ENCODE measurements at places on chromosomes 1 and 21.

- DNase-seq = no peak
Measured at GRCh38 chr1:182065126-182065845, 3.8 kb upstream of the ZNF648 start.

- no peak for DNase-seq
Measured at GRCh38 chr1:168088511-168089325, 48.0 kb downstream of the GPR161 start.

- DNase-seq = no peak
Measured at GRCh38 chr1:202165942-202166843, 5.8 kb upstream of the PTPN7 start.

- no peak for DNase-seq
Measured at GRCh38 chr1:172108161-172108893, 267.0 kb downstream of the DNM3 start.

DNA sequence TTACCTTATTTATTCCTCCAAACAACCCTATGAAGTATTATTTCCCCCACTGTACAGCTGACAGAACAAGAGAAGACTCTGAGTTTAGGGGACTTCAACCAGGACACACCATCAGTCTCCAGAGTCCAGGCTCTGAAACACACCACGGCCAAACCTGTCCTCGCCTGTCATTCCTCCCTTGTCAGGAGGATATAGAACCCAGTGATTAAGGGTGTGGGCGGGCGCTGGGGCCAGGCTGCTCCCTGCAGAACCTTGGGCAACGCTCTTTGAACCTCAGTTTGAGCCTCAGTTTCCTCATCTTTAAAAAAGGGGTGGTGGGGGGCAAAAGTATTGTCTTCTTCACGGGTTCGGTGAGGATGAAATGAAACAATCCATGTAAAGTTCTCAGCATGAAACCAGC lies 9.4 kb upstream of the CEP85 start:
- DNase-seq = no peak

- no peak for DNase-seq
Measured at GRCh38 chr1:174158767-174159251, 511 bp upstream of the RABGAP1L start.

DNA sequence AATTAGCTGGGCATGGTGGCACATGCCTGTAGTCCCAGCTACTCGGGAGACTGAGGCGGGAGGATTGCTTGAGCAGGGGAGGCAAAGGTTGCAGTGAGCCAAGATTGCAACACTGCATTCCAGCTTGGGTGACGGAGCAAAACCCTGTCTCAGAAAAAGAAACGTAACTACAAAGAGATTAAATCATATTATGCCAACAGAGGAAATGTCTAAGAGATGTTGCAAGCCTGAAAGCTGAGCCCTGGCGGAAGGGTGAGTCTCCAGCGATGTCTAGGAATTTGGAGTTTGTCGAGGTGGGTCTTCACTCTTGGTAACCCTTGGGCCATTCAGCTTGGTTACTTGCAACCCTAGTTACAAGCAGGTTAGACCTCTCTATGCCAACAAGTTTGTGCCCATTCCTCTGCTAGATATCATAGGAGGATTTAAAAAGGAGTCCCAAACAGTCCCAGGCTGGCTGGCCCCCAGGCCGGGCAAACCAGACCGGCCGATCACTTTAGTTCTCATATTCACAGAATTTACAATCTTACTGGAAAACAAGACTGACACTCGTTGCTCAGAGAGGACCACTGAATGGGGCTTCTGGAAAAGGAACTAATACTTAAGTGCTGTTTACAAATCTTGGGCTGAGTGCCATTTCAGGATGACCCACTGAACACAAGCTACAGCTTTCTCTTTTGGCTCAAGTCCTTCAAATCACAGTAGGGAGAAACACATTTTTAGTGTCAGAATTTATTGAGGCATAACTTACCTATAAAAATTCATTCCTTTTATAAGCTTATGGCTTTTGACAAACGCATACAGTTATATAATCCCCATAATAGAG lies 27.1 kb downstream of the SLC30A1 start:
- no peak for DNase-seq

DNA sequence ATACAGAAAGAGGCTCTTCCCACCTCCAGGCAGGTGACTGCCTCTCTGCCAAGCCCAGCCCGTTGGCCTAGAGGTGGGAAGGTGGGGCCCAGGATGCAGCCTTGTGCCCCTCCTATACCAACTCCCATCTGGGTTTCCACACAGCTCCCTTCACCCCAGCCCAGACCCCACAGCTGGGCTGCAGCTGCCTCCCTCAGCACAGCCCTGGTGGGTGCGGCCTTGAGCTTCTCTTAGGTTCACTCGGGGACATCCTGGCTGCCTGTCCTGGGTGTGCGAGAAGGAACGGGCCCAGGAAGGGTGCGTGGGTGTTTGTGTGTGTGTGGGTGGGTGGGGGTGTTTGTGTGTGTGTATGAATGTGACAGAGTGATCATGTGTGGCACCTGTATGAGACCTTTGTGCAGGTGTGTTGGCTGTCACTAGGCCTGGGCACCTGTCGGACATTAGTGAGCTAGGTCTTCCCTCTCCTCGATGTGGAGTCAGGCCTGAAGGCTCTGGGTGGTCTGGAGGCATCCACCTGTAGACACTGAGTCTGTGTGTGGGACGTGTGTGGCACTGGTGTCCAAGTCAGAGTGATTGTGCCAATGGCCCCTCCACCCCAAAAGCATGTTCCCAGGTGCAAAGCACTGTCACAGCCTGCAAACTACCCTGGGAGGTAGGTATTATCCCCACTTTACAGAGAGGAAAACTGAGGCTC lies 30.7 kb downstream of the FOXO6 start:
- DNase-seq = no peak

DNA sequence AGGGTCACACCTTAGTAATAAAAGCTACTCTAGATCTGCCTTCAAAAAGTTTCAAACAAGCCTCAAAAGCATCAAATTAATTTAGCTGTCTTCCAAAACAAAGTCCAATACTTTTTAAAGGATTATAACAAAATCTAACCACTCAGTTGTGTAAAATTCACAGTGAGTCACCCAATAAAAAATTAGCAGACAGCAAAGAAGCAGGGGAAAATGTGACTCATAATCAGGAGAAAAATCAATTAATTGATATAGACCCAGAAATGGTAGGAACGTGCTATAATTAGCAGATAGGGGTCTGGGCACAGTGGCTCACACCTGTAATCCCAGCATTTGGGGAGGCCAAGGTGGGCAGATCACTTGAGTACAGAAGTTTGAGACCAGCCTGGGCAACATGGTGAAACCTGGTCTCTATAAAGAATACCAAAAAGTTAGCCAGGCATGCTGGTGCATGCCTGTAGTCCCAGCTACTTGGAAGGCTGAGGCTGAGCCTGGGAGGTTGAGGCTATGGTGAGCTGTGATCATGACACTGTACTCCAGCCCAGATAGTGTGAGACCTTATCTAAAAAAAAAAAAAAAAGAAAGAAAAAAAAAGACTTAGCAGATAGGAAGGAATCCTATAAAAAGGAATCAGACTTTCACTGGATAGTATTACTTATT lies 8.1 kb upstream of the MYOG start:
- DNase-seq = no peak

DNA sequence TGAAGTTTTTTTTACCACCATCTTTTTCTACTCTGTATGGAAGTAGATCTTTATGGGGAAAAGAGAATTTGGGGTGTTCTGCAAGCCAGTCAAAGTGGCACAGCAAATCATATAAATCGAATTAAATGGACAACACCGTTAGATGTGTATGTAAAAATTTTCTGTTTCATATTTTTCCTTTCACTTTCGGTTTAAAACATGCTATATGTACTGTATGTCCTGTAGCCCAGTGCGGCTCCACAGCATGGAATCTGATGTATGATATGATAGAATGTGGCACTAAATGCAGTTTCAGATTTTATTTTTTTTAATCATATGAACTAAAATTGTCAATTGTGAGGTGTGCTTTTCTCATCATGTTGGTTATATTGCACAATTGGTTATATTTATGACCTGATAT lies 32.9 kb downstream of the RAB4A start:
- DNase-seq = no peak

GRCh38 chr1:107835151-107835670 lies 129.8 kb downstream of the VAV3 start:
- no peak for DNase-seq

DNA sequence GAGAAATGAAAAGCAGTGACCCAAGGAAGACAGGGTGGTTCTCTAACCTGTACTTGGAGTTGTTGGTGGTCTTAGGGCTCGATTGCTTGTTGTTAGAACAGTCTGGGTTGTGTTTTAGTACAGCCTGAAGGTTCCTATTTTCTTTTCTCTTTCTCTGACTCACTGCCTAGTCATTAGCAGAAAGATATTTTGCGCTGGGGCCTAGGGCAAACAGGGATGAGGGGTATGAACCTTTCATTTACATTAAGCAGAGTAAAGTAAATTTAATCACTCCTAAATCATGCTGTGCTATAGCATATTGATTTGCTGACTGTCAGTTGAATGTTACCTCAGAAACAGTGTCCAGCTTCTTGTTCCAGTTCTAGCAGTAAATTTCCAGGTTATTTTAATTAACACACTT lies 197.2 kb downstream of the RWDD3 start:
- no peak for DNase-seq

- DNase-seq = no peak
Measured at GRCh38 chr1:55898181-55898580, 681.2 kb downstream of the PLPP3 start.

DNA sequence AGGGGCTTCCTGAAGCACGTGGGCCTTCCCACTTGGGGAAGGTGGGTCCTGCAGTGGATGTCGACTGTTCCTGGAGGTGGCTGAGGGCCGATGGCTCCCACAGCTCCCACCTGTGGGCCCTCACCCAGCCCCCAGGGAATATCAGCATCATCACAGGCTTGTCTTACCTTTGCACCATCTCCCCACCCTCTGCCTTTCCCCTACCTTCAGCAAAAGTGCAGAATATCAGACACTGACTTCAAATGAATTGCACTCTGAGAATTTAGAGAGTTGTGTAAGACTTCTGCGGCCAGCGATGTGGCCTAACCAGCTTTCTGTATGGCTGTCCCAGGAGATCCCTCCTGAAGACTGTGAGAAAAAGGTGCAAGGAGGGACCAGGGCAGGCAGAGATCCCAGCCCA lies 105.4 kb downstream of the PRDM2 start:
- DNase-seq = no peak

DNA sequence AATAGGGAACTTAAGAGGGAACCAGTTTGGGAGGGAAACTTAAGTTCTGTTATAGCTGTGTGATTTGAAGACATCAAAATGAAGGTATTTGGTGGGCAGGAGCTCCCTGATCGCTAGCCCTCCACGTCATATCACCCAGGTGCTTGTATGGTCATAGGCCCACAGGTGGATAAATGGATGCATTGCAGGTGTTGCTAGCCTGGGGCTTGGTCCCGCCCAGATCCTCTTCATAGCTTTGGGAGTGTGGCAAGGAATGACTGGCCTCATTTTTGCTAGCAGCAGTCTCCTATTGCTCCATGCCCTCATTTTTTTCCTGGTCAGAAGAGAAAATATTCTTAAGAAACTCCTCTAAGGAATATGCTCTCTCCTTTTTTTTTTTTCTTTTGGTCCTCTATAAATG lies 11.3 kb downstream of the GNPAT start:
- no peak for DNase-seq

DNA sequence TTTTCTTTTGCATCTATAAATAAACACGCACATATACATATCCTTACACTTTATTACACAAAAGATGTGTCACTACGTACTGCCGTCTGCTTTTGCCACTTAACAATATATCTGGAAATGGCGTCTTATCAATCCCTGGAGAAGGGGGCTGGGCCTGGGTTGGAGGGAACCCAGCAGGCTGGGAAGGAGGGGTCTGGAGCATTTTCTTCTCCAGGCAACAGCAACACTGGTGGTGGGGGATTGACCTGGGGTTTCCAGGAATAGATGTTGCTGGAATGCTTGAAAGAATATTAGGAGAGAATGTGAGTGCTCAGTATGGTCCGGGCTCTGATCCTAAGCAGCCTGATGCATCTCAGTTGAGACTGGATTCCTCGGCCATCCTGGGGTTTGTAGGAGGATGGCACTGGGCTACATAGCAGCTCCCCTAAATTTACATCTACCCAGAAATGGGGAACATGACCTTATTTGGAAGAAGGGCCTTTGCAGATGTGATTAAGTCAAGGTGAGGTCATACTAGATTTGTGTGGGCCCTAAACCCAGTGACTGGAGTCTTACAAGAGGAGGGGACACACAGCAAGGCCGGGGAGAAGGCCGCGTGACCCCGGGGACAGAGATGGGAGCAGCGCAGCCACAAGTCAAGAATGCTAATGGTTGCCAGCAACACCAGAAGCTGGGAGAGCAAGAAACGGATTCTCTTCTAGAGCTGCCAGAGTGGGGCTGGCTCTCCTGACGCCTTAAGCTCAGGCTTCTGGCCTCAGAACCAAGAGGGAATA lies 98.6 kb downstream of the SIK1 start:
- DNase-seq = no peak

GRCh38 chr1:221912230-221912629 lies 170.3 kb upstream of the DUSP10 start:
- no peak for DNase-seq

DNA sequence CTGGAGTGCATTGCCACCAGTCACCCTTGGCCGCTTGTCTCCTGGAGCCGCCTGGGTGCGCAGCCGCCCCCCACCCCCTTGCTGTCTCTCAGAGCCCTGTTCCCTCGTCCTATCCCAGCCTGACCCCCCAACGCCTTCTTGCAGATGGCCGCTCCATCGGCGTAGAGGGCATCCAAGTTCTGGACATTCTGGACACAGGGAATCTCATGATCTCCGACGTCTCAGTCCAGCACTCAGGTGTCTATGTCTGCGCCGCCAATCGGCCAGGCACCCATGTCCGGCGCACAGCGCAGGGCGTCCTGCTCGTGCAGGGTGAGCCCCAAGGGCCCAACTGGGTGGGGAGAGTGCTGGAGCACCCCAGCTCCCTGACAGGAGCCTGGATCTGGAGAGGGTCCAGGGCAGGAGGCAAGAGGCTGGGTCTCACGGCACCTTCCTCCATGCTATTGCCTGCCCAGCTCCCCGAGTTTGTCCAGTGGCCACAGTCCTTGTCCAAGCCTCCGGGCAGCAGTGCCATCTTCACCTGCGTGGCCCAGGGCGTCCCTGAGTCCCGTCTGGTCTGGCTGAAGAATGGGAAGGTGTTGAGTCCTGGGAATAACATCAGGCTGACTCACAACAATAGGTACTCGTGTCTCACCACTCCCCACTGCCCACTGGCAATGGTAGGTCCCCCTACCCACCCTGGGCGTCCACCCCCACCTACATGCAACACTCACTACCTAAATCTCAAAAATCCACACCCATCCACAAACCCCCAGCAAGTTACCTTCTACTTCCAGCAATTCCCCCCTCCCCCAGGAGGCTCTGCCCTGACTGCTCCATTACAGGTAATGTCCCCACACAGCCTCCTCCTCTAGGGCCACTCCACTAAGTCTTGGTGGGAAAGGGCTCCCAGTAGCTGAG lies 24.6 kb downstream of the SLC27A3 start:
- no peak for DNase-seq

- no peak for DNase-seq
Measured at GRCh38 chr1:6623269-6623965, 1.3 kb upstream of the THAP3 start.

DNA sequence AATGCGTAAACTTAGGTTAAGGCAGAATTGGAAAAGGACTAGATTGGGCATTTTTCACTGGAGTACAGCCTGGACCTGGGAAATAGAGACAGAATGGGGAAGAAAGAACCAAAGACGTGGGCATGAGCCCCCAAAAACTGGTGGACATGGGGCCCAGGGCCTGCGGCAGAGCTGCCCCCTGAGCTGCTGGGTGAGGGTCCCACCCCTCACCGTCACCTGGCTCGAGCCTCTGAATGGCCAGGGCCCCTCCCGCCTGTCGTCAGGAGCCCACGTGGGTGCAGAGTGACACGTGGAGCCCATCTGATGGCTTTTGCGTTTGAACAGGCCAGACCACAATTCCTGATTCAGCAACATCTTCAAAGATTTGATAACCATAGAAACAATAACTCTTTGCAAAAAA lies 360.9 kb upstream of the VAMP3 start:
- no peak for DNase-seq

Measured in cerebellar cortex (tissue), 1 donor.